ENCODE measurements at places on chromosomes 7 and 10. TPM values are rescaled to one million over a fixed set of nuclear protein-coding genes. Genes with fewer than 3 reads are reported as not detected.

GRCh38 chr7:130458257-130458656 is 17.4 kb upstream of the CEP41 start:
- DNase-seq, result no peak

- DNase-seq, result no peak
Measured at GRCh38 chr10:13589316-13589715, 2.6 kb downstream of the PRPF18 start.

DNA sequence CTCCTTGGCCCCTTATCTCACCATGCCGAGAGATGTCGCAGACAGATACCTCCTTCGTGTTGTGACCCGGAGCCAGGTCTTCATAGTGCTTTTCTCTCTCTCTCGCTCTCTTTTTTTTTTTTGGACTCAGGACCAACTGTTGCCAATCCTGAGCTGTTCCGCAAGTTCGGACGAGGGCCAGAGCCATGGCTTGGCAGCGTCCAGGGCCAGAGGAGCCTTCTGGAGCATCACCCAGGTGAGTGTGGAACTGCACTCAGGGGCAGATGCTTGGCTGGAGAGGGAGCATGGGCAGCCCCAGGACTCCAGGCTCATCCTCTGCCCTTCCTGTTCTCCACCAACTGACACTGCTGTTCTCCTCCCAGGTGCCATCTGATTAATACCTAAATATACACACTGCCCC is 7.8 kb downstream of the ZNF862 start:
- peak; percentile 50 for DNase-seq

DNA sequence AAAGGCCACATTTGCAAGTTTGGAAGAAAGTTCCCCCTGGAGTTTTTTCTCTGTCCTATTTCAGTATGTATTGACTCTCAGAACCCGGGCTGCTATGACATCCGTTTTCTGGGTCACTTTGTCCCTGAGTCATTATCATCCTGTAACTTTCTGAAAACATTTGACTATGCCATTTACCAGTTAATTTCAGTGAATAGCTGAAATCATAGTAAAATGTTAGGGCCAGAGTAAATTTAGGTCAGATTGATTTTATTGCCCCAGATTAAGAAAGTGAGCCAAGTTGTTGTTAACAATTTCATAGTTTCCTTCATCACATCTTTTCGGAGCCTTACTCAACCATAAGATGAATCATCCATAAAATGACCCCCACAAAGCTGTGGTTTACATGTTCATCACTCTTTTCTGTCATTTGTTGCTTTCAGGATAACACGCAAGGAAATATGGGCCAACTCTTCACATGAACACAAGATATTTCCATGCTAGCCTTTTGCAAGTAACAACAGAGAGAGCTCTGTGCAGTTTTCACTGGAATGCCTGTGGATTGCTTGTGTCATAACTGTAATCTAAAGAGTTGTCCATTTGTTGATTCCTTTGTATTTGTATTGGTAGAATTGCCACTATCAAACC is 3.9 kb upstream of the MACC1 start:
- DNase-seq, result no peak

GRCh38 chr10:47334466-47335295 is 12.4 kb downstream of the GDF2 start:
- peak; percentile 24 for DNase-seq

DNA sequence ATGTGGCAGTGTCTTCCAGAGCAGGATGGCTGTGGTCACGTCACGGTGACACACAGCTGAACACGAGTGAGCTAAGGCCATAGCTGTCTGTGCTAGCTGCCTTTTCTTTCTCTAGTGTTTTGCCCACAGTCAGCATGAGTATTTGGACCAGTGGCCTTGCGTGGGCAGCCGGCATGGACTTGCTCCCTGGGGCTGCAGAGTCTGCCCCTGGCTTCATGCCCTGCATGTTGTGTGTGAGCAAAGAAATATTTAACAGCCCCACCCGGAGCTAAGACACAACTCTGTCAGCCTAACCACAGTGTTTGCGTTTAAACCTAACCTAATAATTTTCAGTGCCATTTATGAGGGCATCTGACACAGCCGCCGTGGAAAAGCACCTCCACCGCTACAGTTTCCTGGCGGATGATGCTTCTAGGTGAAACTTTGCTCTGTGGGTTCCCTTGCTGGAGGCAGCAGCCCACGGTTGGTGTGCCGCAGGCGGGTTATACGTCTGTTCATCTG is 14.6 kb downstream of the CHST12 start:
- DNase-seq, result no peak

DNA sequence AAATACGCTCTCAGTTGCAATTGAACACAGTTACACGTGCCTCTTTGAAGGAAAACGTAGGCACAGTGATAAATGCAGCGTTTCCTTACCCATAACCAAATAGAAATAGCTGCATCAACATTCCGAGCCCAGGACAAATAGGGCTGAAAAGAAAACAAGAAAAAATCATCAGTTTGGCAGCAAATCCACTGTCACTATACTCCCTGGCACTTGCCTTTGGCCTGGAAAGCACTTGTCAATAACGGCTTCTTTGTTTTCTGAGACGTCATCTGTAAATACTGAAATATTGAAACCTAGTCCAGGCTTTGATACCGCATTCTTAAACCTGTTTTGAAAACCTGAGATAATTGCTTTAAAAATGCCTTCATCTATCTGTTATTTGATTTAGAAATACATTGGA is 167.2 kb upstream of the AKR1E2 start:
- no peak for DNase-seq

GRCh38 chr7:106623853-106624252 is 37.1 kb downstream of the CCDC71L start:
- no peak for DNase-seq

DNA sequence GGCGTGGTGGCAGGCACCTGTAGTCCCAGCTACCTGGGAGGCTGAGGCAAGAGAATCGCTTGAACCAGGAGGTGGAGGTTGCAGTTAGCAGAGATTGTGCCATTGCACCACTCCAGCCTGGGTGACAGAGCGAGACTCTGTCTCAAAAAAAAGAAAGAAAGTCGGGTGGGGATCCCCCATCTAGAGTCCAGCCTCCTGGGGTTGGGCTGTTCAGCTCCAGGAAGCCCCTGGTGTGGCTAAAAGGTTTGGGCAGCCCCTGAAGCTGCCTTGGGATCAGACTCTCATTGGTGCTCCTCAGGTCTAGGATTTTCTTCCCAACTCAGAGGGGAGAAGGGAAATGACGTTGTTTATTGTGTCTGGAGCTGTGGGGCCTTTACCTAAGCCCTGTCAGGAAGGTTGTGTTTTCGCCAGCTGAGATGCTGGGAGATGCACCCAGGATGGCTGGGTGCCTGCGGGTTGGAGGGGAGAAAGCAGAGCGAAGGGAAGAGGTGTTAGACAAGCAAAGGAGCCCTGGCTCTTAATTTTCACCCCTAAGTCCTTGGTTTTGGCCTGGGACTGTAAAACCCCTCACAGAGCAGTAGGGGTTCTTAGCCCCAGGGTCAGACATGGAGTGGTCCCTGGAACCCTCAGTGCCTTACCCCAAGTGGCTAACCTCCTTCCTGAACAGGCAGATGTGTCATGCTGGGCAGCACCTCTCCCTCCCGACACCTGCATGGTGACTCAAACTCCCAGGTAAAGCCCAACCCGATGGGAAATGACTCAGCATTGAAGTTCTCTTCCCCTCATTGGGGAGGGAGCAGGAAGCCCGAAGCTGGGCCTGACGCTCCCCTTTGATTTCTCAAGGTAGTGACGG is 21.1 kb downstream of the PLAU start:
- no peak for DNase-seq

- DNase-seq, result no peak
Measured at GRCh38 chr7:19020062-19020461, 97.4 kb downstream of the TWIST1 start.

GRCh38 chr7:7641129-7641663 is 644 bp downstream of the UMAD1 start:
- no peak for DNase-seq

DNA sequence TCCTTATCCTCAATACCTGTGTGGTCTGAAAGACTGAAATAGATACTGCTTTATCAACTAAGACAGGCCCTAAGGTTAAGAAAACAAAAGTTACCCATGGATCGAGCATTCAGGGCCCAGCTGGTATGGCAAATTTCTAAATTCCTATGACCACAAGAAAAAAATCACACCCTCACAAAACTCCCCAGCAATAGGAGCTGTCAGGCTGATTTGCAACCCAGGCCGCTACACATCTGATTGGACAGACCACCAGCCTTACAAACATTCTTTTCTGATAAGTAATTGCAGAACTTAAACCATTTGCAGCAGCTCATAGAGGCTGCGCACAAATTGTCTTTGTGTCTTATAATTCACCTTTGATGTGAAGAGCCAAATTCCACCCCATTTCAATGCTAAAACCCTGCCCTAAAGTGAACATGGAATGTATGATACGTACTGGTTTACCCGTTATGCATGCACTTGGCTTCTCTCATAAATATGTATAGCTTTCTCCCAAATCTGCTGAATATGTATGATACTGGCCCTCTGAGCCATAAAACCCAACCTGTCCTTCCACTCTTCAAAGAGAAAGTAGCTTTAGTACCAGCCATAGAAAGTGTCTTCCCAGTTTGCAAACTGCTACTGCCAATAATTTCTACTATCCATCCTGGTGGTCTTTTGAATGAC is 842.5 kb downstream of the GRID1 start:
- DNase-seq, result no peak

DNA sequence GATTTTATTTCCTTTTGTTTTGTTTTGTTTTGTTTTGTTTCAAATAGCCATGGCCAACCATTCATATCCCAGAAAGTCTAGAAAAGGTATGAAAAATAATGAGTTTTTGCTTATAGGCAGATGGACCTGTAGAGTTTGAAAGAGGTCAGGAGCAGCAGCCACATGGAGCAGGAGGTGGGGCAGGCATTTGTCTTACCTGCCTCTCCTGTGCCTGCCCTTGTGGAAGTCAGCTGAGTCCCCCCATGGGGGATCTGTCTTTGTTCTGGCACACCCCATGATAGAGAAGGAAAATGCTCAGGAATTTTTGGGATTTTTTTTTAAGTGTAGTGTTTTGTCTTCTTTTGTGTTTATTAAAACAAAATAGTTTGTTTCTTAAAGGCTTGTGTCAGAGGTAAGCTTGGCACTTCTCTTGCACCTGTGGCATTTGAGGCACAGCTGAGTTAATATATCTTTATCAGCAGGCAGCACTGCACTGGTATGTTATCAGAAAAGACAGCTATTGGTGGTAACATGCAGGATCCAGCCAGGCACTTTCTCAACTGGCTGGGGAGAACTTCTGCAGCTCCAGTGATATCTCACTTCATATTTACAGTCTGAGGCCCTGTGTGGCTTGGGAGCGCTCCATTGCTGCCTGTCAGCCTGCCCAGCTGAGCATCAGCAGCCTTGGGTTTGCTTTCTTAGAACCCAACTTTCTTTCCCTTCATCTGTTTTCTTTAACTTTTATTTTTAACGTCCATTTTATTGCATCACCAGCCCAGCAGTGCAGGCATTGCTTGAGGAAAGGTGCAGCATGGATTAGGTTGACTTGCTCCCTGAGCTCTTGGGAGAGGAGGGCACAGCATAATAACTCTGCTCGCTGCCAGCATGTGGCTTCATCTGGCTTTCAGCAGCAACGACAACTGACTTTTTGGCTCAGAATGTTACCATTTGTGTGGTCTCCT is 44.4 kb downstream of the LRRC4 start:
- DNase-seq, result no peak

DNA sequence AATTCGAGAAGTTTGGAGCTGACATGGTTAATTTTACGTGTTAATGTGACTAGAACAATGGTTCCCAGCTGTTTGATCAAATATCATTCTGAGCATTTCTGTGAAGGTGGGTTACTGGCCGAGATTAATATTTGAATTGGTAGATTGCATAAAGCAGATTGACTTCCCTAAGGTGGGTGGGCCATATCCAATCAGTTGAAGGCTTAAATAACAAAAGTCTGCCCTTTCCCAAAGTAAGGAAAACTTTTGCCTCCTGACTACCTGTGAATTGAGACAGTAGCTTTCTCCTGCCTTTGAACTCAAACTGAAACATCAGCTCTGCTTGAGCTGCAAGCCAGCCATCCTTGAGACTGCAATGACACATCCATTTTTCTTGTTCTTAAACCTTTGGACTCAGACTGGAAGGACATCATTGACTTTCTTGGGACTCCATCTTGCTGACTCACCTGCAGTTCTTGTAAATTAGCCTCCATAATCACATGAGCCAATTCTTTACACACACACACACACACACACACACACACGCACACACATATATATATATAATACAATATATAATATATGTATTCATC is 63.1 kb upstream of the LRRTM3 start:
- no peak for DNase-seq

DNA sequence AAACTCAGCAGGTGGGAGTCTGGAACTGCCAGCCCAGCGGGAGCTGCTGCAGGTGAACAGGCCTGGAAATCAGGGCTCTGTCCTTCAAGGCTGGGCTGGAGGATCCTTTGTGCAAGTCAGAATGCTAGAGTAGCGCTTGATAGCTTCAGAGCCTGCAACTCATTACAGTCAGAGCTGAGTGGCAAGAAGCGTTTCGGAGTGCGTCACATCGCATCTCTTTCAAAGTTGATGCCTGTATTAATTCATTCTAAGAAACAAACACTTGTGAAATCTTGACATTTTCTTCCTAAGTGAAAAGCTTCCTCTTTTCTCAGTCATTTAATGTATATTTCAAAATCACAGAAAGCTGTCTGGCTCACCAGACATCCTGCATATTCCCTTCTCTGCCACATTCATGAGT is 121.2 kb upstream of the NPS start:
- no peak for DNase-seq

DNA sequence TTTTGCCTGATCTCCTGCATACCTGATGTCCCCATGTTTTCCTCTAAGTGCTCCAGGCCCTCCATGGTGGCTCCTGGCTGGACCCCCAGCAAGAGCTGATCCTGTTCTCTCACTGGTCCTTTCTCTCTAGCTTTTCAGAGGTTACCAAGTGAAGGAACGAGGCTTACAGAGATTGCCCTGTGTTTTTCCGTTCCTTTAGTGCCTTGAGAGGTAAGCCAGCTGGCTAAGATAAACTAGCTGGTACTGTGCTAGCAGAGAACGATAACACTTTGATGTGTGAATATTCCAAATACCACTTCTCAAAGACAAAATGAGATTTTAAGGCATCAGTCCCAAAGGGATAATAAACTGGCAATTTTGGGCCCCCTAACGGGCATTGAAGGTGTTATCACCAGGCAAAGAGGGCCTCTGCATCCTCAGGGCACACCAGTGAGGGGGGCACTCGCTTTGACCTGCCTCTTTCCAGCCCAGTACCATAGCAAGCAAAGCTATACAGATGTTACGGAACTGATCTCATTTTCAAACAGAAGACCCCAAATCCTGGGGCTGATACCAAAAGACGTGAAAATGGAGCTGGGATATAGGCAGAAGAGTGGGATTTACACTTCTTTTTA is 8.4 kb upstream of the CCNY start:
- no peak for DNase-seq

Gene FOXL3
- not detected for total RNA-seq

Gene PLCE1
- total RNA-seq, result 10.6 TPM

Gene PAX4
- not detected for total RNA-seq

Gene TDRD1
- not detected for total RNA-seq

Gene STAG3
- total RNA-seq, result 1.2 TPM

Gene OR2A12
- total RNA-seq, result not detected

Gene CACNA2D1
- total RNA-seq, result 32.9 TPM

Gene EPO
- not detected for total RNA-seq

Gene MKX
- total RNA-seq, result 28.8 TPM

Gene PIP
- not detected for total RNA-seq

Gene CAMK1D
- total RNA-seq, result 31.2 TPM
